ENCODE measurements at places on chromosomes 12 and 14. TPM values are rescaled to one million over a fixed set of nuclear protein-coding genes. Genes with fewer than 3 reads are reported as not detected.

The RNASE7 gene
- not detected for total RNA-seq

The TMEM63C gene
- 2.9 TPM for total RNA-seq

The MANSC4 gene
- total RNA-seq = not detected

The TMEM260 gene
- total RNA-seq = 5.0 TPM

The G2E3 gene
- total RNA-seq = 5.2 TPM

The CMTM5 gene
- total RNA-seq = 0.27 TPM

The NEK9 gene
- total RNA-seq = 109 TPM

The SCN8A gene
- 0.13 TPM for total RNA-seq

The UNC79 gene
- 0.22 TPM for total RNA-seq

The KLRF2 gene
- total RNA-seq = not detected

The CD163 gene
- total RNA-seq = 72.0 TPM

The SLC17A8 gene
- total RNA-seq = not detected

The FOXG1 gene
- total RNA-seq = not detected

The TEX52 gene
- not detected for total RNA-seq

The WSCD2 gene
- 0.97 TPM for total RNA-seq

The BATF gene
- 0.62 TPM for total RNA-seq

The SCARB1 gene
- total RNA-seq = 12.7 TPM

The RFLNA gene
- 0.16 TPM for total RNA-seq

The OR6C1 gene
- not detected for total RNA-seq

The RNASE3 gene
- total RNA-seq = not detected

The BTBD6 gene
- 45.5 TPM for total RNA-seq

The DNAI7 gene
- total RNA-seq = 1.7 TPM

The VWF gene
- total RNA-seq = 238 TPM

The IL26 gene
- total RNA-seq = not detected

The GON7 gene
- total RNA-seq = 16.3 TPM

The ADAMTS20 gene
- not detected for total RNA-seq

The JDP2 gene
- 22.1 TPM for total RNA-seq

The TTC8 gene
- 5.2 TPM for total RNA-seq

The IL22 gene
- total RNA-seq = not detected

The IL31 gene
- not detected for total RNA-seq

The REP15 gene
- total RNA-seq = 6.3 TPM

The TCL1B gene
- total RNA-seq = not detected

The MIP gene
- total RNA-seq = not detected

The SP7 gene
- total RNA-seq = not detected

The RNASE2 gene
- total RNA-seq = 2.5 TPM

The ASCL1 gene
- total RNA-seq = not detected

The CDCA3 gene
- 1.3 TPM for total RNA-seq

The DAZAP2 gene
- total RNA-seq = 124 TPM

The SCFD1 gene
- total RNA-seq = 35.5 TPM
